ENCODE measurements at places on chromosomes 5 and 9.

- no peak for DNase-seq
Observed at GRCh38 chr5:73365301-73365853, 83.2 kb downstream of the FOXD1 start.

DNA sequence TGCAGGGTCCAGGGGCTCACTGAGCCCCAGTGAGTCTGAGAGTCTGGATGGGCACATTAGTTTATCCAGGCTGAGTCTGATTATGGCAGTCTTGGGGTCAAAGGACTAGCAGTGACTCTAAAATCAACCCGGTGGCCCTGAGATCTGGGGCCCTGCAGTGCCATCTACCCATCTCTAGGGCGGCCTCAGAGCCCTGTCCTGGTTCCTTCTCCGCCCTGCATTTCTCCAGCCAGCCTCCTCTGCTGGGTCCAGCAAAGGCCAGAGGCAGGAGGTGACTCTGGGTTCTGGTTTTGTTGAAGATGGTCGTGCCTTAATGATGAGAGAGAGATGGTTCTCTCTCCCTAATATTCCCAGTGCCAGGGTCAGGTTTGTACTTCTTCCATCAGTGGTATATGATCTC is 15.0 kb downstream of the DCANP1 start:
- DNase-seq = no peak

DNA sequence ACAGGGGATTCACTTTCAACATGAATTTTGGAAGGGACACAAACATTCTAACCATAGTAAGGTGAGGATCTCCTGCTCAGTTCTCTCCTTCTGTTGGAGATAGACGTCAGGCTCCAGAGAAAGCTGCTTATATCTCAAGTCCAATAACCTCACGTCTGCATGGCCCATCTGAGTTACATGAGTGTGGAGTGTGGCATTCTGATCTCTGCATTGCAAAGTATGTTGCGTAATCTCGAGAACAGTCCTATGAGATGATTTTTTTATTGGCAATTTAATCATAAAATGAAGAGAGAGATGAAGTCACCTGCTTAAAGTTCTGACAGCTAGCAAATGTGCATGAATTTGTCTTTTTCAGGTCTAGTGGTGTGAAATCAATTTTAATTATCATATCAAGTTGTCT is 118.8 kb downstream of the SLC12A2 start:
- DNase-seq = no peak

DNA sequence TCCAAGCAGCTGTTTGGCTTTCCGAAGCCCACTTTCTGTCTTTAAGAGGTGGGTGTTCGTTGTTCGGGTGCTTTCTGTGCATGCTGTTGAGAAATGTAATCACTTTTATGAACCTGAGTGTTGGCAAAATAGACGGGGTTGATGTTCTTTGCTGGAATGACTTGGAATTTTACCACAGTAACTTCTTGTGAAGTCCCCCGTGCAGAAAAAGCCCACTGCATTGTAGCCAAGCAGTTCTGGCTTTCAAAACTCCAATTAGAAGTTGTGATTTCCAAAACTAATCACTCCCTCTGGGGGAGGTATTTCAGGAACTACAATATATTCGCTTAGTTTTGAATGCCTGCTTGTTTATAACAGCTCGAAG is 111.1 kb downstream of the PAM start:
- no peak for DNase-seq

DNA sequence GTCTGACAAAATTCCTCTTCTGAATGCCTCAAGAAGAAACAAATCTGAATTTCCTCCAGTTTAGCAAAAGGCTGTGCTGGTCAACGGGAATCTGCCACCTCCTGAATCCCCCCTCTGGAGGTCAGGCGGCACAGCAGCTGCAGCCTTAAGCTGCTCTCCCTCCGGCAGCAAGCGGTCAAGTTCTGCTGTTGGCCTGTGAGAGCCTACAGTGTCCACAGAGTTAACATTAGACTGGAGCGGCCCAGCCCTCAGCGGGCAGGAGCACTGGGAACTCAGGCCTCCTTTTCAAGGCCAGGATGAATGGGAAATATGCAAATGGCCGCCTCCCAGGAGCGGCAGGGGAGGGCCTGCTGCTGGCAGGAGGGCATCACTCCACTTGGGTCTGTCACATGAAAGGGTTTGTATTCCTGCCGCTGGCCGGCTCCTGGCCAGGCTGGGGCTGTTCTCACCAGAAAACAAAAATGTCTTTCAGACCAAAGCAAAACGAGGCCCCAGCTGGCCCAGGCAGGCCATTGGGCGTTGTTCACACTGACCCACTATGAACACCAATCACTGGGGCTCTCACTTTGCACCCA is 8.2 kb downstream of the ACSL6 start:
- DNase-seq = no peak

DNA sequence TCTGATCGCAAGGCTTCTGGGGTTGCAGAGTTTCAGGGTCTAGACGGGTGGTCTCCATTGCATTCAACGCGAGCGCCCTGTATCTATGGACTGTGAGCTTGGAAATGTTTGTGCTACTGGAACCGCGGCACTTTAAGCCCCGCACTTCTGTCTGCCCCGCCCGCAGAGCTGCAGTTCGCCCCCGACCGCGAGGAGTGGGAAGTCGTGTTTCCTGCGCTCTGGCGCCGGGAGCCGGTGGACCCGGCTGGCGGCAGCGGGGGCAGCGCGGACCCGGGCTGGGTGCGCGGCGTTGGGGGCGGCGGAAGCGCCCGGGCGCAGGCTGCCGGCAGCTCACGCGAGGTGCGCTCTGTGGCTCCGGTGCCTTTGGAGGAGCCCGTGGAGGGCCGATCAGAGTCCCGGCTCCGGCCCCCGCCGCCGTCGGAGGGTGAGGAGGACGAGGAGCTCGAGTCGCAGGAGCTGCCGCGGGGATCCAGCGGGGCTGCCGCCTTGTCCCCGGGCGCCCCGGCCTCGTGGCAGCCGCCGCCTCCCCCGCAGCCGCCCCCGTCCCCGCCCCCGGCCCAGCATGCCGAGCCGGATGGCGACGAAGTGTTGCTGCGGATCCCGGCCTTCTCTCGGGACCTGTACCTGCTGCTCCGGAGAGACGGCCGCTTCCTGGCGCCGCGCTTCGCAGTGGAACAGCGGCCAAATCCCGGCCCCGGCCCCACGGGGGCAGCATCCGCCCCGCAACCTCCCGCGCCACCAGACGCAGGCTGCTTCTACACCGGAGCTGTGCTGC is 1.0 kb downstream of the ADAMTS19 start:
- no peak for DNase-seq

- no peak for DNase-seq
Observed at GRCh38 chr9:7226007-7226640, 468.4 kb downstream of the KDM4C start.

DNA sequence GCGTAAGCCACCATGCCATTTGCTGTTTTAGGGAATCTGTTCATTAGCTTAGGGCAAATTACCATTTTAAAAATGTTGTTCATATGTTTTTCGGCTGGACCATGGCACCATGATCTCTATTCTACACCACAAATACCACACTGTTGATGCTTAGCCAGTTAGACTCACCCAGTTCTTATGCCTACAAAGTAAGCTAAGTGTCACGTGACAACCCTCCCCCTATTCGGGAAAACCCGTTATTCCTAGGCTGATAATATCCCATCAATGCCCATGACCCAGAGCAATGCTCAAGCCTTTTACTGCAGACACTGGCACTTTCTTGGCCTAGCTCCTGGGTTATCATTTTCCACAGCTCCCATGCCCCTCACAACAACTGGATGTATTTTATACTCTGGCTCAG is 280.3 kb upstream of the KLF9 start:
- DNase-seq = no peak

DNA sequence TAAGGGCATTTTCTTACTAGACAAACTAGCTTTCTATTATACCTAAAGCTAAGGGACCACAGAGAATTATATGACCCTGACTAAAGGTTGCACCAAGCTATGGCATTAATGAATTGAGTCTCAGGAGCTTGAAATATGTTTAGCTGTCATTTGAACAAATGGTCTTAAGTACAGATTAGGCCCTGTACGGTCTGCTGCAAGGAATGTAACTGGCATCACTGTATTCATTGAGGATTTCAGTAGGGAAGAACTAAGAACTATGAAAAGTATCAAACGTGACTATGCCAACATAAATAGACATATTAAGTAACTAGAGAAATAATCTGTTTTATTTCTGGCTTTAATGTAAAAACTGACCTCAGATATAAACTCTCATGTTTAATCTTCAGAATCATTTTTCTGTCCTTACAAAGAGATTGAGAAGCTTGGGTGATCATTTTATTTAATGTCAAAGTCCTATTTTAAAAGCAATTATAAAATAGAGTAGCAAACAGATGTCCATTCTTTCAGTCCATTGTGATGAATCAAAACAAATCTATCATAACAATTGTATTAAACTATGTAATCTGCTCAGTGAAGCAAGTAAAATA is 845.9 kb downstream of the MAT2B start:
- no peak for DNase-seq

GRCh38 chr5:177446200-177447065 is at the start of gene PRR7:
Gene PRR7 (plus strand): TSS chr5:177446814. CDS start chr5:177455068, 8,254 bp downstream.
- peak; percentile 47 for DNase-seq

- DNase-seq = no peak
Observed at GRCh38 chr9:99160173-99160572, 55.3 kb downstream of the TGFBR1 start.

- no peak for DNase-seq
Observed at GRCh38 chr5:5424736-5425135, 2.3 kb downstream of the ICE1 start.

DNA sequence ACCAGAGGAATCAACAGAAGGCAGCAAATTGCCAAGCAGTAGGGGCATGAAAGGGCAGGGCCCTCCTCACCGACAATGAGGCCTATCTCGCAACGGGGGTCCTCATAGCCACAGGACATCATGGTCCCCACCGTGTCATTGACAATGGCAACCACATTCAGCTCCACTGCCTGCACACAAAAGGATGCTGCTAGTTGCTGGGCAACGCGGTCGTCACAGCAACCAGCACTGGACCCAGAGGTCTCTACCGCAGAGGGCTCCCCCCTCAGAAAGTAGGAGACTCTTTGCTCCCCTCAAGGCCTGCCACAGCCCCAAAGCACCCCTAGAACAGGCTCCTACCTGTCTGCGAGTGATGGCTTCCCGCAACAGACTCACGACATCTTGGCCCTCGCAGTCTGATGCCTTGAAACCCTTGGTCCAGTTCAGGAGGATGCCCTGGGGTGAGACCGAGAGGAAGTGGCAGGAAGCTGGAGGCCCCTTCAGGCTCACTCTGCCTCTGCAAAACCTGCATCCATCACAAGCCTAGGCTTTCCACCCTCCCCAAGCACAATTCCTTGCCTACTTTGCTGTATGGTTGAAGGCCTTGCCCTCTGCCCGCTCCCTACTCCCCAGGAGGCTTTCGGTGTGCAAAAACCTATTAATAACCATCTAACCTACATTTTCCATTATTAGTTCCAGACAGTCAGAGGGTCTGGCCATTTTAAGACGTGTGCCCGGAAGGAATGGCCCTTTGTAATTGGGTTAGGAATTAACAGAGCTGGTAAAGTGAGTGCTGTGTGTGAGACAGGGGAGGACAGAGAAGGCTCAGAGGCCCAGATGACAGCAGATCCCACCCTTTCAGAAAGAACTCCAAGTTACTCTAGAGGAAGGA is 15.2 kb downstream of the HK3 start:
- DNase-seq = no peak

- peak; percentile 90 for DNase-seq
Observed at GRCh38 chr9:132669698-132670456, at the start of gene DDX31. Gene DDX31 (minus strand): TSS chr9:132669983. CDS start chr9:132669934, 49 bp downstream.

DNA sequence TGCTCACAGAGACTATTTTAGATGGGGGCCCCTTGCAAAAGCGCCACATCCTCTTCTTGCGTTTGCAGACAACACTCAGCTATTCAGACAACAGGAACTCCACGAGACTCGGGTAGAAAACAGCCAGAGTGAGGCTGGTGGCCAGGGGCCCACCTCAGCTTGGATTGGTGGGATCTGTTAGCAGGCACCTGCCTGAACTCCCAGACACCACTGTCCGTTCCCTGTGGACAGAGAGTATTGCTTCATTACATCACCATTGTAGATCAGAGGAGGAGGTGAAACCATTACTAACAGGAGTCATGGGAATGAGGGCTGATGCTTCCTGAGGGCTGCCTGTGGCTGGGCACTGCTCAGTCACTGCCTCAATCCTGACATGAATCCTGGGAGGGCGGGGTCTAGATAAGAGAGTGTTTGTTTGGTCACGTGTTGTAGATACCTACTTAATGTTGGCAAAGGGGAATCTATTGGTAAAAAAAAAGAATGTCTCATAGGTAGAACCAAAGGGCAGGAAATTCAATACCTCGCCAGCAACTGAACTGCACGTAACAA is 4.4 kb upstream of the RAPGEF1 start:
- peak; percentile 76 for DNase-seq

- DNase-seq = no peak
Observed at GRCh38 chr5:8650186-8650585, 781.2 kb downstream of the MTRR start.

DNA sequence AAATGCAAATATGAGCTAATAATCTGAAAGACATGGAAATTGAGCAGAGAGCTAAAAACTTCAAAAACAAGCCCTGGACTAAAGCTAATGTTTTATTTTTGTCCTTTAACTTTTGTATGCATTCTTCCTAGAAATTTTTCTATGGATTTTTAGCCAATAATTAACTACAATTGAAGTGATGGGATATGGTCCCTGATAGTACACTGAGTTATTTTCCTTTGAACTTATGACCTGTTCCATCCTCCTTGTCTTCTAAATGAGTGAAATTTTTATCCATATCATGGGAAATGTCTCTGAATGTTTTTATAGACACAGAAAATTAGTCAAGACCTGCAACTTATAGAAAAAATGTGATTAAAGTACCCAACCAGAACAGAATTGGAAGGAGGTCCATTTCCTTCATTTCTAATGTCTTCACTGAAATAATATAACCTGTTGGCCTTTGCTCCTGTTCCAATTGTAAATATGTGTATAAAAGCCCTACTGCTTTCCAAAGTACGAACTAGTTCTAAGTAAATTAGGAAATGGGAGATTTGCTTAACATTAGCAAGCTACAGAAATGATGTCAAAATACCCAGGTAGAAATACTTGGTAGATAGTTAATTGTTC is 11.3 kb upstream of the ERAP2 start:
- no peak for DNase-seq

DNA sequence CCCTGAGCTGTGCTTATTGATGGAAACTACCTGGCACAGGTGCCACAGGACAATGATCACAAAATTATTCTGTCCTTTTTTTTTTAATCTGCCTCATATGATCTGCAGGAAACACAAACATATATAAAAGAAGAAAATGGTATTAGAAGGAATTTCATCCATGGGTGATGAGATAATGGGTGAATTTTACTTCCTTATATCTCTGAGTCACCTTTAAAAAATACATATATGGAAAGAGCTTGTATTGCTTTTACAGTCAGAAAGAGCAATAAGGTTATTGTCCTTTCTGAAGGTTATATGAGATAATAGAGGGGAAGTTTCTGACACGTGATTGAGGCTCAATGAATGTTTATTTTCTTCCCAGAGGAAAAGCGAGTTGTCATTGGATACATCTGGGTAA is 31.6 kb downstream of the NEURL1B start:
- no peak for DNase-seq

- DNase-seq = peak; percentile 81
Observed at GRCh38 chr9:110752766-110753165, 84.2 kb downstream of the MUSK start.

DNA sequence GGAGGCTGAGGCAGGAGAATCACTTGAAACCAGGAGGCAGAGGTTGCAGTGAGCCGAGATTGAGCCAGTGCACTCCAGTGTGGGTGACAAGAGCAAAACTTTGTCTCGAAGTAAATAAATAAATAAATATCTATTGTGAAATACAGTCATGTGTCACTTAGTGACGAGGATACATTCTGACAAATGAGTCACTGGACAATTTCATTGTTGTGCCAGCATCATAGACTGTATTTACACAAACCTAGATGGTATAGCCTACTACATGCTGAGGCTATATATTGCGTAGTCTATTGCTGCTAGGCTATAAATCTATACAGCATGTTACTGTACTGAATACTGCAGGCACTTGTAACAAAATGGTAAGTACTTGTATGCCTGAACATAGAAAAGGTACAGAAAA is 61.1 kb upstream of the CCL21 start:
- DNase-seq = peak; percentile 83

All from suppressor macrophage treated with lipopolysaccharide for 1 hour (primary cell).